ENCODE measurements at places on chromosomes 7 and 10.

GRCh38 chr7:40346554-40346953 lies 211.7 kb downstream of the SUGCT start:
- DNase-seq, result no peak

DNA sequence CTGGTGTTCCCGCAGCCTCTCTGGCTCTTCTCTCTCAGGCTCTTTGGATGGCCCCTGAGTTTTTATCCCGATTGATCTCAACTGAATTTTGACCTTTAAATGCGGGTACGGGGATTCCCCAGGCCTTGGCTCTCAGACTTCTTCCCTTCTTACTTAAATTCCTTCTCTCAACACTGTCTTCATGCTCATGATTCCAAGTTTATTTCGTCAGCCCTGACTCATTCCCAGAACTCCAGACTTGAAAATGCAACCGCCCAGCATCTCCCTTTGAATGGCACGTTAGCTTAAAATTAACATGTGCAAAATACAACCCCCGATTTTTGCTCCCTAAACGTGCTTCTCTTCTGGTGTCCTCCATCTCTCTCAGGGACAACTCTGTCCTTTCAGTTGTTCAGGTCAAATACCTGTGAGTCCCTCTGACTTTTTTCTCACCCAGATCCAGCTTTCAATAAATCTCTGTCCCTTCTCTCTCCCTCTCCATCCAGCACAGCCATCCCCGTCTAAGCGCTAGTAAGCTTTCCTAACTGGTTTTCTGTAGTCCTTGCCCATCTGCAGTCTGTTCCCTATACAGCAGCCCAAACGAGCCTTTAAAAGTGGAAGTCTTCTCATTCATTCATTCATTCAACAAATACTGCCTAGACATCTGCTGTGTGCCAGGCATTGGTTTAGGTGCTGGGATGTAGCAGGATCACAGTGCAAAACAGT lies 7.1 kb downstream of the HECW1 start:
- DNase-seq, result no peak

GRCh38 chr10:43048301-43049051 lies 28.4 kb upstream of the RET start:
- DNase-seq, result no peak

GRCh38 chr7:66920256-66920655 lies 769 bp upstream of the TMEM248 start:
- no peak for DNase-seq

DNA sequence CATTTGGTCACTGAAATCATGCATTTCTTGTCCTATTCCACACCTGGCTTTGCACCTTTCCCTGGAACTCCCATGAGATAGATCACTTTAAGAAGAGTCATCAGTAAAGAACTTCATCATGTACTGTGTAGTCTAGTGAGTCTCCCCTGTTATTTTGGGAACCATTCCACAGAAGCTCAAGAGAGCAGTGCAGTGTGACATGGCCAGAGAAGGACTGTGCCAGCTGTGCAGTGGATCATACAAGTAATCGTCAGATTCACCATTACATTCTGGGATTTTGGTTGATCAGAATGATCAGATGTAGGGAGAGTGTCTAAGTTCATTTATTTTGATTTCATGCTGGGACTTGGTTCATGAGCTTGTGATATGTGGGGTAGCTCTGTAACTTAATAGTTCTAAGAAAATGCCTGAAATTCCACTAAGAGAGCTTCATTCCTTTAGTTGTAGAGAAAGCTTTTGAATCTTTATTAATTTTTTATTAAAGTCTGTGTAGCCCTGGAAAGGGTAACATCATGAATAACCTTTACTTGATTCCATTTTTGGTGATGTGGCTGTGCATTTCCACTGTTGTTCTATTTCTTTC lies 166.8 kb downstream of the SUGCT start:
- DNase-seq, result no peak

GRCh38 chr7:50539725-50540124 lies 25.5 kb downstream of the DDC start:
- DNase-seq, result no peak

DNA sequence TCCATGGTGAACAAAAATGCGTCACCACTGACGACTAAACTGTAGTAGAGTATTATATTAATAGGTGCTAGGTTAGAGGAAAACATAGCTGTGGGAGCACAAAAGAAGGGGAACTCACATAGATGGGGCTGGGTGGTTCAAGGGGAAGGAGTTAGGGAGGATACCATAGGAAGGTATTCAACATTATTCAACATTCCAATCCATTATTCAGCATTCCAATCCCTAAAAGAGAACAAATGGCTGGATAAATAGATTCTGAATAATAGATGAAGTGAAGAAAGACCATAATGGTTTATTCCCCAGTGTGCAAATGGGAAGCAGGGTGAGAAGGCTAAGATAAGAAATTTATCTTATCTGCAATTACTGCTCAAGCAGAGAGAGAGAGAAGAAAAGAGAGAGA lies 61.4 kb downstream of the AASS start:
- DNase-seq, result no peak

GRCh38 chr10:68301790-68302502 lies 29.9 kb upstream of the HNRNPH3 start:
- DNase-seq, result peak; percentile 10

DNA sequence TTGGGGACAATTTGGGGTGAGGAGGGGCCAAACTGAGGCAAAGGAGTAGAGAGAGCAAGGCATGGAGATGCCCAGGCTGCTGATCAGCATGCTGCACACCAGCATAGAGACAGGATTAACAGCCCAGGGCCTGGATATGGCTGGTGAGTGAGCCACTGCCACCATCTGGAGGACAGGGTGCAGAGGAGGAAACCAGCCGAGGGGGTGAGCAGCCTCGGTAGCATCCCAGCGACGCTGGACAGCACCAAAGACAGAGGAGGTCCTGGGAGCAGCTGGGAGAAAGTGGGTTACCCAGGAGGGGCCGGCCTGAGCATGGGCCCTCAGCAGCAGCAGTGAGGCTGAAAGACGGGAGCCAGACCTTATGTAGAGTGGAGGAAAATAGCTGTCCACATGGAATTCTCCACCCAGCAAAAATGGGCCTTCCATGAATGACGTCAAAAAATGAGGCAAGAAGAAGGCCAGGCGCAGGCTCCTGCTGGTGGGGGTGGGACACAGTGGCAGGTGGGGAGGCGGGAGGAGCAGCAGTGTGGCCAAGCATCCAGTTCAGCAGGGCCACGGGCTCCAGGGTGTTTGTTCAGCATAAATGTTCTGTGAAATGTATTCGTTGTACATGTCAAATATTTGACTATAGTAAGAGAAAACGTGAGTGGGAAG lies 16.7 kb downstream of the RET start:
- DNase-seq, result no peak

- DNase-seq, result no peak
Observed at GRCh38 chr10:35464825-35465456, 128.6 kb downstream of the CCNY start.

GRCh38 chr10:58851606-58852005 lies 324.8 kb upstream of the PHYHIPL start:
- no peak for DNase-seq

GRCh38 chr10:70695241-70696030 lies 23.1 kb downstream of the ADAMTS14 start:
- DNase-seq, result no peak

DNA sequence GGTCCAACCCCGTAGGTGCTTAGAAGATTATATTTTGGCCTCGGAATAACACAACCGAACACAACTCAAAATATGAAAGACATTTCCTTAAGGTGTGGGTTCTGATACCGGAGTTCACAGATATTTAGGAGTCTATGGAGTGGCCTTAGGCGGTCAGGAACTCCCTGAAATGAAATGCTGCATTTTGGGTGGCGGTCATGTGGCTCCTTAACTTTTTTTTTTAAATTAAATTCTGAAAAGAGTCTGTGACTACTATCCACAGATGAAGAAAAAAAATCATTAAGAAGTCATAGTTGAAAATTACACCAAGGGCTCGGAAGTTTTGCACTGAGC lies 290.9 kb upstream of the NFE2L3 start:
- DNase-seq, result no peak

DNA sequence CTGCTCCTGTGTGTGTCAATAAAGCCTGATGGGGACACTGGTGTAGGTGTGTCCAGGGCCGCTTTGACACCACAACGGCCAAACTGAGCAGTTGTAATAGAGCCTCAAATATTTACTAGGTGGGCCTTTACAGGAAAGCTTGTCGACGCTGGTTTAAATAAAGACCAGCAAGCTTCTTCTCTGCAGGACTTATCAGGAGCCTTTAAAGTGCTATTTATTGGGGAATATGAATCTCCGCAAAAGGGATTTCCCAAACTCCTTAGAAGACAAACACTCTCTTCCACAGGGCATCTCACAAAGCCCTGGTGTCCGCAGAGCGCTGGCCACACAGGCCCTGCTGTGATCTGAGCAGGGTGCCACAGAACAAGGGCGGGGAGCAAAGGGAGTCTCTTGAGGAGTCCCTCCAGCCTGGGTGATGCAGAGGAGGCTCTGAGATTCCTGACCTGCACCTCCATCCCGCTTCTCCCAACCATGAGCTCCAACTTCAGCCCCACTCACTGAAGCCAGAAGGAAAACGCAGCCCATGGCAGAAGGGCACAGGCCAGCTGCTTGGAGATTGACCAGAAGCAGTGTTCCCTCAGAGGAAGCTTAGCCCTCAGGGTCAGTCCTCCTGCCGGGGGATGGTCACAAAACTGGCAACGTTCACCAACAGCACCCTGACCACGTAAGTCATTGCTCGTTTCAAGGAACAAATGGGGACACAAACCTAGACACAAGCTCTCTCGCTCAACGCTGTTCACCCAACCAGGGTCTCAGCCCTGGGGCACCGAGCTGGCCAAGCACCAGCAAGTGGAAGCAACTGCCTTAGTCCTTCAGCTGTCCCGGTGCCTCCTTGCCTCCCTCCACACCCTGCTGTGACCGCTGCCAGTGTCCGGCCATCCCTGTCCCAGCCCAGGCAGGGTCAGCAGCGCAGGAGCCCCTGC lies 129.5 kb downstream of the OAT start:
- no peak for DNase-seq

DNA sequence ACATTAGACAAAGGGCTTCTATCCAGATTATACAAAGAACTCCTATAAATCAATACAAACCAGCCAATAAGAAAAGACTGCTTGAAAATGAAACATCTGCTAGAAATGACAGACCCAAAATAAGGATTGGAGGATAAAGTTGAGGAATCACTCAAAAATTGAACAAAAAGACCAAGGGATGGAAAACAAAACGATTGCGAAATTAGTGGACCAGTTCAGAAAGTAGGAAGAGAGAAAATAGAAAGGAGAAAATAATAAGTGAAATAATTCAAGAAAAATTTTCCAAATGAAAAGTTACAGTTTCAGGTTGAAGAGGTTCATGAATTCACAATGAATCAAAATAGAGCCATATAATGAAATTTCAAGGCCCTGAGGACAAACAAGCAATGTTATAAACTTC lies 115.8 kb upstream of the CTBP2 start:
- DNase-seq, result no peak

- no peak for DNase-seq
Observed at GRCh38 chr10:52440612-52441285, 126.7 kb downstream of the DKK1 start.

GRCh38 chr10:124211921-124212320 lies 118.5 kb upstream of the CHST15 start:
- DNase-seq, result no peak

Data from NCI-H1048 (cell line).